ENCODE measurements at places on chromosomes 5 and 9.

GRCh38 chr9:37364751-37365360 is 57.6 kb upstream of the GRHPR start:
- DNase-seq, result no peak

- no peak for DNase-seq
Observed at GRCh38 chr5:132480546-132480892, 10.1 kb downstream of the IRF1 start.

DNA sequence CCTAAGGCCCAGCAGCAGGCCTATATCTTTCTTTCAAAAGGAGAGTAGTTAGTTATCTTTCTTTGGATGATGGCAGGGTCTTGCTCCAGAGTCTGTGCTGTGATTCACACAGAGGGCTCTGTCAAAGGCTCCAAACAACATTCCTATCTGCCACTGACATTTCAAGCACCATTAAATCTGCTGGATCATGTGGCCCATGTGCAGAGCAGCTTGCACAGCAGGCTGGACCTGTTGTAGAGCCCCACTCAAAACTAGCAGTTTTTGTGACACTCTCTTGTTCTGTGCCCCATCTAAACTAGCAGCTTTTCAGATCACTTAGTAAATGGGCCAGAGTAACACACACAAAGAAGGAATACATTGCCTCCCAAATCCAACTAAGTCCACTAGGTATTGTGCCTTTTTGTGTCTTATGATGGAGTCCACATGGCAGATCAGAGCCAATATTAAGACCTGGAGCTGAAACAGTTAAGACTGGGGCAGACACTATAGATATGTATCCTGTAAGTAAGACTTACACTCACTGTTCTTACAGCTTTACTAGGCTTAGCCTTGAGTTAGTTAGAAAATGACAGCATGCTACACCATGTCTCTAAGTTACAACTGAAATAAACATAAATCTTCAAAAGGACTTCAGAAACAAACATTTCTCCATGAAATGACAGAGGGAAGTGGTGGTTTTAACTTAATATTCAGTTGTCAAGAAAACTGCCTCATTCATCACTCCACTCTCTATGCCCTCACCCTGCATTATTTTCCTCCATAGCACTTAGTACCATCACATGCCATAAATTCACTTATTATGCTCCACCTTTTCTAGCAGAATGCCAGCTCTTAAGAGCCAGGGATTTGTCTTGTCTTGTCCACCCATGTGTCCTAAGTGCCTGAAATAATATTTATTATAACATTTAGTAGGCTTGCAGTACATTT is 400.9 kb downstream of the RAB3C start:
- no peak for DNase-seq

GRCh38 chr5:103774721-103775120 is 212.1 kb upstream of the NUDT12 start:
- no peak for DNase-seq

DNA sequence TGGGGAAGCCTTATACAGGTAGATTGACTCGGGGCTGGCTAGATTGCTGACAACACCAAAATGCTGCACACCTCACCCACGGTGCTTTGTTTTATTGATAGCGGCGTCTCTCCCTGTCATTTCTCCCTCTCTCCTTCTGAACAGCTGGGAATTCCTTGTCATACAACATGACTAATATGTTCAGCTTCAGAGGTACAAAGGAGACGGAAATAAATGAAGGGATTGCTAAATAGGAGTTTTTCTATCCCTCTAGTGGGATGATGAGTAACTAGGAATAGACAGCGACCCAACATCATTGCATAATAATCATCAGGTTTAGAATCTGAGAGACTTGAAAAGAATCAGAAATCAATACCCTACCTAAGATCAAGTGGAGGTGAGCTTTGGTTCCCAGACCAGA is 337.7 kb upstream of the PANK3 start:
- no peak for DNase-seq

GRCh38 chr5:35832762-35833161 is 23.9 kb upstream of the IL7R start:
- DNase-seq, result no peak

GRCh38 chr9:104743376-104743985 is 4.0 kb upstream of the NIPSNAP3A start:
- DNase-seq, result peak; percentile 61

DNA sequence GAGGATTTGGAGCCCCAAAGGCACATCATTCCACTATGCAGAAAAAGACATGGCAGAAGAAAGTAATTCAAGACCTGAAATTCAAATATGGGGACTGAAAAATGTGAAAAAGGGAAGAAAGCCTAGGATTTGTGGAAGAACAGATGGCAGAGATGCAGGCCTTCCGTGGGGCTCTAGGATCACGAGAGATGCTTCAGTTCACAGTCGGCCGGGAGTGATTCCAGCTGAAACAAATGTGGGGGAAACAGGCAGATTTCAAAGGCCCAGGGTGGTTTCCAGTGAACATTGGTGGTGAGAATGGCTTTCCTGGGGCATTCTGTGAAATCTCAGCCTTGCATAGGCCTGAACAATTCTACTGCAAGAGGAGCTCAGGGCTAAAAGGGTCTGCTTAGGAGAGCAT is 34.6 kb upstream of the ZFR start:
- no peak for DNase-seq
